ENCODE measurements at places on chromosomes 7 and 10.

- DNase-seq, result no peak
Measured at GRCh38 chr7:50628434-50629084, 63.4 kb upstream of the DDC start.

DNA sequence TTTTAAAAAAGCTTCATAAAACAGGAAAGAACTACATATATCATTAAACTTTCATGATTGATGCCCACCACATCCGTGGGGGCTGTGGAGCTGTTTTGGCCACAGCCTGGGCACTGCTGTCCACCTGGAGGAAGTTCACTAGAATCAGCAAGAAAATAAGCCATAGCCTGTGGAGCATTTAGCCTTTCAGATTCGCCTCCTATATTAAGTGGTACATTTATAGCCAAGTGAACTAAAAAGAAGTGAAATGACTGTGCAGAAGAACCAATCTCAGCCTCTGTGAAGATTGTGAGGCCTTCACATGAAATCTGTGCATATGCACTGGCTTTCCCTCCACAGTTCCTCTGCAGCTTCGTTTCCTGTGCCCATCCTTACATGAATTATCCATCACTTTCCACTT is 23.5 kb downstream of the WNT16 start:
- no peak for DNase-seq

DNA sequence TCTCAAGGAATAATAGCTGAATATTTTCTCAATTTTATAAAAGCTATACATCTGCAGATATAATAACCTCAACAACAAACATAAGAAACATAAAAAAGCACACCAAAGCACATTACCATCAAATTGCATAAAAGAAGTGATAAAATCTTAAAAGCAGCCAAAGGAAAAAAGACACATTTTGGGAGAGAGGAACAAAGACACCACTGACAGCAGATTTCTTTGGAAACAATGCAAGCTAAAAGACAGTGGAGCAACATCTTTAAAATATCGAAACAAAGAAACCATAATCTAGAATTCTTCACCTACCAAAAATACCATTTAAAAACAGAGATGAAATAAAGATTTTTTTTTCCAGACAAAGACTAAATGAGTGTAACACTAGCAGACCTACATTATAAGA is 55.7 kb upstream of the TEX47 start:
- DNase-seq, result no peak

DNA sequence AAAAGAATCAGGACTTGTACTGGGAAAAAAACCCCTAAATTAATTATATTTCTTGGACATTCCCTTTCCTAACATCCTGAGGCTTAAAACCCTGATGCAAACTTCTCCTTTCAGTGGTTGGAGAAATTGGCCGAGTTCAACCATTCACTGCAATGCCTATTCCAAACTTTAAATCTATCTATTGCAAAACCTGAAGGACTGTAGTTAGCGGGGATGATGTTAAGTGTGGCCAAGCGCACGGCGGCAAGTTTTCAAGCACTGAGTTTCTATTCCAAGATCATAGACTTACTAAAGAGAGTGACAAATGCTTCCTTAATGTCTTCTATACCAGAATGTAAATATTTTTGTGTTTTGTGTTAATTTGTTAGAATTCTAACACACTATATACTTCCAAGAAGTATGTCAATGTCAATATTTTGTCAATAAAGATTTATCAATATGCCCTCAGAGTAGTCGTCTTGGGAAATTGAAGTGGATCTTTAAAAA is 6.6 kb downstream of the EMX2 start:
- DNase-seq, result no peak

GRCh38 chr10:22681783-22682183 is 32.6 kb downstream of the PIP4K2A start:
- DNase-seq, result peak; percentile 74

DNA sequence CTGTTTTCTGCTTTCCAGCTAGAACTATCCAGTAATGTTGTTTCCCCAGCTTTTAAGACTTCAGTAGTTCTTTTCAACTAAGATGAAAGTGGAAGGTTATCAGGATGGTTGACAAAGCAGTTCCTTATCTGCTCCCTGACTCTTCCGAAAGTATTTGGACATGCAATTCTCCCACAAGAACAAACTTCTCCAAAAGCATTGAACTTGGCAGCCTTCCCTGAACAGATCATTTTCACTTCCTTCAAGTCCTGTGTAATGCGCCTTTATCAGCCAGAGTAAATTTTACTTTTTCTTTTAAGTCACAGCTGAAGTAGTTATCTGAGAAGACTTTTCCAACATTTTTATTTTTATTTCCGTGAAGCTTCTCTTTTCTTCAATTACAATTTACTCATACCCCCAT is 39.7 kb downstream of the CDC14C start:
- DNase-seq, result no peak

DNA sequence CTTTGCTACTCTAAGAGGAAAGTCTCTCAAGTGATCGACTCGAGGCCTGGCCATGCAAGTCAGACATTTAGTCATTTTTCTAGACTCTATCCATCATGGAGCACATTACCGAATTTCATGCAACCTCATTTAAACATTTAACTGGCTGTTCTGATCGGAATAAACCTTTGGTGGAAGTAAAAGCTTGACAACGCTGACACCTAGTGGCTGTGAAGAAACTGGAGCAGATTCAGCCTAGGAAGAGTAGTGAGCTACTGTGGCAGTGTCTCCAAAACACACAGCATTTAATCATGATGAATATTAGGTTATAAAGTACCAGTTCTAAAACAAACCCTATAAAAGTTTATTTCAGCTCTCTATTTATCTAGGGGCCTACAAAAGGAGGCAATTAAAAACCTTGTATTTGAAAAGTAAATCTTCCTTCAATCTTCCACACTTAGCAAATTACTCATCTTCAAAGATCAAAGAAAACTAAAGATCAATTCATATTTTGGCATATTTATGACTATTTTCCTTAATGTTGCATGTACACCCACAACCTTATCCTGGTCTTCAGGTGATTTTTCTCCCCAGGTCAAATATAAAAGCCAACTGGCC is 175.0 kb downstream of the CTNNA3 start:
- peak; percentile 16 for DNase-seq

- no peak for DNase-seq
Measured at GRCh38 chr7:47521011-47521795, 60.7 kb downstream of the TNS3 start.

DNA sequence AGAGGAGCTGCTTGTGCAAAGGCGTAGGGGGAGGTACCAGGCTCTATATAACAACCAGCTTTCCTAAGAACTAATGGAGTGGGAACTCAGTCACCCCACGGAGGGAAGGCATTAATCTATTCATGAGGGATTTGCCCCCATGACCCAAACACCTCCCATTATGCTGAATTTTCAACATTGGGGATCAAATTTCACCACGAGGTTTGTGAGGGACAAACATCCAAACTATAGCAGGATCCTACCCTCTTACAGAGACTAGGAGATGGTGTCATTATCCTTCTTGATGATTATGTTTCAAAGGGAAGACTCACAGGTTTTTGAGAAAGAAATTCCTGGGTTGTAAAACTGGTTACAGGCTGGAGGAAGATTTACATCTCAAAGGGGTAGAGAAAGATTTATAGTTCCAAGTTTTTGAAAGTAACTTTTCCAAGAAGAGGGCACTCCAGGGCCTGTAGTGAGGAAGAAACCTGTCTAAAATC is 295.0 kb upstream of the DKK1 start:
- DNase-seq, result no peak

- no peak for DNase-seq
Measured at GRCh38 chr10:101273741-101274140, 44.5 kb upstream of the LBX1 start.

DNA sequence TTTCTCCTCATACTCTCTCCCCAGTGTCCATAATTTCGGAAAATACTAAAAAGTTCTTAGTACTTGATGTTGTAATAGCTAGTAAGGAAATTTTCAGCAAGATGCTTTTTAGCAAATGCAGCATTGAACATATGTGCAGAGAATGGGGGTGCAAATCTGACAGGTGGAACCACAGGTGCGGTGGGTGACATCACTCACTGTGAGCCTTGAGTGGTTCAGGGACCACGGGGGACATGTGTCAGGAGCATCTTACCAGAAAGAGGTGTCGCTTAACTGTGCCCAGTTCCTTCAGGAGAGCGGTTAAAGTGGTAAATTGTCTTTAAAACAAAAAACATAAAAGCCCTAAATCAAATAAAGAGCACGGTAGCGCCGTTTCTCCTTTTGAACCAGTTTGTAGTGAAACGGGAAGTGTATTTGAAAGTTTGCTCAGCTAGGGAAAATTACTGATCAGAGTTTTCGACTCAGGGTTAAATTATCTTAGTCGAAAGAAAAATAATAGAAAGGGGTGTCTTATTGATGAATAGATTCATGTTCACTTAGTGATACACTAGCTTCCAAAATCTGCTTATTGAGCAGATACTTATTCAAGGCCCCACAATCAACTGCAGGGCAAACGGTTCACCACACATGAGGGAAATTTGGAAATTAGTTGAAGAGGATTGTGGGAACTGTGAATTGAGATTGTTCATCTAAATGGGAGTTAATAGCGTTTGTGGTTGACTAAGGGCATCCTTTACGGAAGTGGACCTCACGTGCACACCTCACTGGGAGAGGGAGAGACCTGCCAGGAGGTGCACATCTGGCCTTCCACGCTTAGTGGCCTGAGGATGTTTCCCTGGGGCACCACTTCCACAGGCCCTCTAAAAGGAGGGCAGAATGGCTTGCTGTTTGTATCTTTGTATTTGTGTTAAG is 12.7 kb downstream of the CUL1 start:
- no peak for DNase-seq

- no peak for DNase-seq
Measured at GRCh38 chr7:5232874-5233273, 42.8 kb downstream of the WIPI2 start.

- no peak for DNase-seq
Measured at GRCh38 chr10:128027822-128028507, 98.3 kb downstream of the MKI67 start.

- DNase-seq, result no peak
Measured at GRCh38 chr7:30627026-30627425, 32.3 kb downstream of the GARS1 start.

- no peak for DNase-seq
Measured at GRCh38 chr7:35463176-35463700, 209.3 kb upstream of the TBX20 start.

- no peak for DNase-seq
Measured at GRCh38 chr10:42899036-42899435, 116.4 kb downstream of the BMS1 start.

GRCh38 chr10:21873198-21873597 is 130.3 kb downstream of the DNAJC1 start:
- DNase-seq, result no peak
